NCI-H69 (cell line): ENCODE measurements at places on chromosomes 3 and 15.

GRCh38 chr15:92617549-92618520 lies 37.7 kb downstream of the FAM174B start:
- peak; percentile 94 for DNase-seq

GRCh38 chr15:85752491-85752961 lies 42.2 kb downstream of the KLHL25 start:
- DNase-seq: no peak

GRCh38 chr3:4078903-4079302 lies 224.3 kb upstream of the SETMAR start:
- no peak for DNase-seq

DNA sequence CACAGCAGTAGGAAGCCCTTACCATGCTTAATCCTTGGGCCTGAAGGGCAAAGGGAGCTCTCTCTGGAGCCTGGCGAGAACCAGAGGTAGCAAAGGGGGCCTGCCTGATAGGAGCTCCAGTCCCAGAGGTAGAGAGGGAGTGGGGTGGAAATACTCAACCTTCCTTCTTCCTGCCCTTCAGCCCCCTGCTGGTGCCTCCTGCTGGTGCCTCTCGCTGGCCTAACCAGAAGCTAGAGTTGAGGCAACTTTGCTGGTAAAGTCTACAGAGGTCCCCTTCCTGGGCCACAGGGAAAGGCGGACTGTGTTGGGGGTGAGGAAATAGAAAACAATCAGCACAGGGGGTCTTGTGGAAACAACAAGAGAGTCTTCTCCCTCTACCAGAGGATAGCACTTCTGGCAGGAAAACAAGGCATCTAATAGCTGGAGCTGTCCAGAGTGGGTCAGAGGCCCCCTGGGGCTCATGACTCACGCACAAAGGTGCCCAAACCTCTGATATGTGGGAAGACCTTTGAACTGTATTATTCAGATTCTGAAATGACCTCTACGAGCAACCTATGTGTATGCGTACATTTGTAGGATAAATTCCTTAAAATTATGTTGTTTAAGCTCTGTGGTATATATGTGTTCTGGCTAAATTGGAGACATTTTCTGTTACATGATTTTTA lies 133.9 kb downstream of the LRRC28 start:
- peak; percentile 10 for DNase-seq

GRCh38 chr15:88909956-88910831 lies 3.0 kb downstream of the MFGE8 start:
- no peak for DNase-seq

- peak; percentile 77 for DNase-seq
These were observed 260.7 kb downstream of the PLOD2 start for GRCh38 chr3:145900056-145900829.

GRCh38 chr3:5051772-5052171 lies 70.3 kb upstream of the ARL8B start:
- peak; percentile 14 for DNase-seq

DNA sequence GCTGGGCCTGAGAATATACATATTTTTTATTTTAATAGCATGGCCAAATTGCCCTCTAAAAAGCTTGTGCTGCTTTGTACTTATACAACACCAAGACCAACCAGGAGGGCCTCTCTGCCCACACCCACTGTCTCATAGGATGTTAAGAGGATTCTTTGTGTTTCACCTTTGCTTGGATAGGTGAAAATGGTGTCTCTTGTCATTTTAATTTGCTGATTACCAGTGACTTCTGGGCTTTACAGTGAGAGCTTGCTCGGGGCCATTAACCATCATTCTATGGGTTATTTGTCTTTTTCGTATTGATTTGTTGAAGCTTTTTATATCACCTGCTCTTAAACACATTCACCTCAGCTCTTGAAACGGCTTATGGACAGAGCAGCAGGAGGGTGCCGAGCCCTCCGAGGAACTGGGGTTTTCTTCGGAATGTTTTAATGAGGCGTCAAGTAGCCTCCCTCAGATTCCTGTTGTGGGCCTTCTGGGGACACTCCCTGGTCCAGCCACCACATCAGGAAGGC lies 10.5 kb downstream of the PTH1R start:
- no peak for DNase-seq

- peak; percentile 92 for DNase-seq
These were observed 308.6 kb upstream of the ATP11B start for GRCh38 chr3:182484682-182485081.

- no peak for DNase-seq
These were observed 30.0 kb downstream of the FILIP1L start for GRCh38 chr3:100084100-100084806.

DNA sequence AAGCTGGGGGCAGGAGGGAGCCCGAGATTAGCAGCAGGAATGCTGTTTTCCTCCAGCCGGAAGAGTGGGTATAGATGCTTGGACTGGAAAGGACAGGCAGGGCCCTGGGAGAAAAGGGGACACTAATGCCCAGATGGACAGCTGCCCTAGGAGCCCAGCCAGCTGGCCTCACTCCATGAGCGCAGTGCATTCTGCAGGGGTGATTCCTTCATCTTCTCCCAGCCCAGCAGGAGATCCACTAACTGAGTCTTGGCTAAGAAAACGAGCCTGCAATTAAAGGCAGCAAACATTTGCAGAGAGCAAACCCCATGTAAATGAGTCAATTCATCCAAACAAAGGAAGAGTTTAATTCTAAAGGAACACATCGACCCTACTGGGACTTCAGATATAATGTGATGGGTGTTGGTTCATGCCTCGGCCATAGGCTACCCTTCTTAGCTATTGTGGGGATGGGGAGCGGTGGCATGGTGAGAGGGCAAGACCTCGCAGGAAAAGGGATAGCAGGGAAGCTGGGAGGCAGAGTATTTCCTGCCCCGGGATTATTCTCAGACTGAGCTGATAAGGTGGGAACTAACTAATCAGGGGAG lies 13.3 kb upstream of the MINAR1 start:
- peak; percentile 85 for DNase-seq

DNA sequence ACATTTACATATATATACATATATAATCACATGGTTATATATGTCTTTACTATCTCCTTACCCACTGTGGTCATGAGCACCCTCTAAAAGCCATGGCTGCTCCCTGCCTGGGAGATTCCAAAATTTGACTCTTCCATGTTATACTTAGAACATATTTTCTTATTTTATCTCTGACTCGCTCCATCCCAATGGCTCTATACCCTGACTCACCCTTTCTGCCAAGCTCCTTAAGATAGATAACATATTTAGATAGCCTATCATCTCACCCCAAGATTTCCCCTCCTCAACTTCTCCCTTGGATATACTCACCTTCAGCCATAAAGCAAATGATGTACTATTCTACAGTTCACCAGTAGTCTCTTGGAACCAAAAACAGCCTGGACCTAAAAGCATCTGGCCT lies 65.1 kb downstream of the CD200R1L start:
- no peak for DNase-seq

DNA sequence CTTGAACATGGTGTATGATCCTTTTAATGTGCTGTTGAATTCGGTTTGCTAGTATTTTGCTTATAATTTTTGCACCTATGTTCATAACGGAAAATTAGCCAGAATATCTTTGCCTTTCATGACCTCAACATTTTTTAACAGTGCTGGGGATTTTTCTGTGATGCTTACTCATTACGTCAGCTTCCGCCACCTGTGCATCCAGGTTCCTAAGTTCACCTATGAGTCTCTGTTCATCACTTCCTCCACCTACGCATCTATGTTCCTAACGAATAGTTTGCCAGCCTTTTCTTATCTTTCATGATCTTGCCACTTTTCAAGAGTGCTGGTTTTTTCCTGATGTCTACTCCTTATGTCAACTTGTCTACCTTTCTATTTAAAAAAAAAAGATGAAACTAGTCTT lies 16.5 kb downstream of the AADACL2 start:
- DNase-seq: no peak

GRCh38 chr3:181279239-181279565 lies 289.7 kb upstream of the DNAJC19 start:
- DNase-seq: peak; percentile 36

- no peak for DNase-seq
These were observed 213.9 kb downstream of the OCA2 start for GRCh38 chr15:27885201-27885600.

- DNase-seq: no peak
These were observed 1.8 kb upstream of the SRP14 start for GRCh38 chr15:40040770-40041169.

DNA sequence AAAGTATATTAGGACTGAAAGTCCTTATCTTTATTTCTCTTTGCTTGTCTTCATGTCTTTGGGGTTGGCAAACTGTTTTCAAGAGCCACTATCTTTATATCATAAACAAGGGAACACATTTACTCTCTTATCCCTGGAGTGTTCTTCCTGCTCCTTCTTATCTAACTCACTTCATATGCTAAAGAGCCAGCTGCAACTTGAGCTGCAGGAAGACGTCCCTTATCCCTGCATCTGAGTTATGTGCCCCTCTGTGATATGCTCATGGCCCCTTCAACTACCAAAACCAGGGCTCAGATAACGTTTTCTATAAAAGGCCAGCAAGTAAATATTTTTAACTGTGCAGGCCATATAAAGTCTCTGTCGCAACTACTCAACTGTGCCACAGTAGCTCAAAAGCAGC lies 137.0 kb upstream of the CRBN start:
- DNase-seq: no peak

GRCh38 chr3:42535981-42536784 lies 33.7 kb downstream of the VIPR1 start:
- DNase-seq: peak; percentile 31

GRCh38 chr15:74592222-74592621 lies 23.4 kb upstream of the CLK3 start:
- no peak for DNase-seq

DNA sequence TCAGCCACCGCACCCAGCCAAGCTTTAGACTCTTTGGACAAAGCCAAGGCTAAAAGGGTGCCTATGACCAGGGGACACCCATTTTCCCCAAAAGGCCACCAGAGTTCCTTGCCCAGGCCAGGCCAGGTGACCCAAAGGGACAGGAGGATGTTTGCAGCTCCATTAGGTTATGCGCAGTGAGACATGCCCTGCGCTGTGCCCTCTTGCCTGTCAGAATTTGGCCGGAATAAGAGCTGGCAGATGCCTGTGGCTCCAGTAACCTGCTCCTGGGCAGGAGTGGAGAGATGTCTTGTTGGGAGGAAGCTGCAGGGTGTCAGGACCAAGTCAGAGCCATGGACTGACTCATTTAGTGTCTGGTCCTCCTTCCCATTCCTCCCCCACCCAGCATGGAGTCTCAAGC lies 20.5 kb downstream of the DNASE1L3 start:
- no peak for DNase-seq

DNA sequence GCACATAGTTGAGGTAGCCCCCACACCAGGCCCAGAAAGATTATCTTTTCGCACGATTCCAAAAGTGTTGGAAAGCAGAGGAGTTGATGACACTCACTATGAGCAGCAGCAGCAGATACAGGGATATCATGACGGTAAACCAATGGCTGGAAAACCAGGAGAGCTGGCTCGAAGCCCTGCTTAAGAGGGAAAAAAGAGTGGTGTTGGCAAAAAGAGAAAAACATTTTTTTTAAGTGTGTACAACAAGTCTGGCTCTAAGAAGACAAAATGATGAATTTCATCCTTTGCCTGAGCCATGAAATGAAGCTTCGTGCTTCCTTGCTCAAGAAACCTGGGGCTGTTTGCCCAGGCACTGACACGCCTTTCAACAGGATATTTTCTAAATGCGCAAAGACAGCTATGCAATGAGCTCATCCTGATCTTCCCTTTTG lies 27.3 kb downstream of the PARP16 start:
- DNase-seq: no peak

- DNase-seq: peak; percentile 65
These were observed 29.7 kb downstream of the ZBBX start for GRCh38 chr3:167350245-167350862.

DNA sequence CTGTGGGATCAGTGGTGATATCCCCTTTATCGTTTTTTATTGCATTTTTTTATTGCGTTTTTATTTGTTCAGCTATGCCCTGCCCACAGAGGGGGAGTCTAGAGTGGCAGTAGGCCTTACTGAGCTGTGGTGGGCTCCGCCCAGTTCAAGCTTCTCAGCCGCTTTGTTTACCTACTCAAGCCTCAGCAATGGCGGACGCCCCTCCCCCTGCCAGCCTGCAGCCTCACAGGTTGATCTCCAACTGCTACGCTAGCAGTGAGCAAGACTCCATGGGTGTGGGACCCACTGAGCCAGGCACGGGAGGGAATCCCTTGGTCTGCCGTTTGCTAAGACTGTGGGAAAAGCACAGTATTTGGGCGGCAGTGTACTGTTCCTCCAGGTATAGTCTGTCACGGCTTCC lies 500.6 kb upstream of the MCTP2 start:
- no peak for DNase-seq

GRCh38 chr3:187211532-187212195 lies 14.4 kb downstream of the RTP1 start:
- no peak for DNase-seq

DNA sequence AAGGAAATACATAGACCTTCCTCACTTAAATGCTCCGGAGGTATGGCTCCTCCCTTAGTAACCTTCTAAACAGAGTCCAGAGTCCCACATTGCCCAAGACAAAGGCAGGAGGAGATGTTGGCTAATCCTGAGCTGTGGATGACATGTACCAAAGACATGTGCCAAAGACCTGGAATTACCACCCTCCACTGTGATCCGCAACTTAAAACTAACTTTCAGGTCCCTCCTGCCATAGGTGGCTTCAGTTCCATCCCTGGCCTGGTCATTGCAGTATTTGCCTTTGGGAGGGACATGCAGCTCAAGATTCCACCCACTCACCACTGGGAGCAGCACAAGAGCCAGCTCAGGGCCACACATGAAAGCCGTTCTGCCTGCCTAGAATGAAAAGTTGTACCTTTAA lies 28.0 kb downstream of the MYZAP start:
- no peak for DNase-seq
